SW480 (cell line): ENCODE measurements at places on chromosomes 3 and 15.

DNA sequence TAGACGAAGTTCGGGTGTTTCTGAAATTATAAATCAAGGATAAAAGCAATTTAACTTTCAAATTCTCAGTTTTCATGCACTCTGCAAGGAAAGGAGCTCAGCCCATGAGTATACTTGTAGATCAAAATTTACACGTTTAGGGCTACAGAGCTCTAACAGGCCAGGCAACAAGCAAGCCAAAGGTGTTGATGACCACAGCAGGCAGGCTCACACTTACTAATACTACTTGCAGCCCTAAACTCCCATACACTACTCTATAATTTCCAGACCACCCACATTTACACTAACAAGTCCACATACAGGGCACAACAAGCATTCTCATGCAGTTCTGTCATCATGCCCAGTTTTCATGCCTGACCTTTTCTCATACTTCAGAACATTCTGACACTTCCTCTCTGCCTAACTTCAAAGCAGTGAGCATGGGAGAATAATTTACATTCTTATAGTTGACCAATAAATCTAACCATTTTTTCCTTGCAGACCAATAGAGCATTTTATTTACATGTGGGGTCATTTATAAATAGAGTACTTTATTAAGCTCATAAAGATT is 124.7 kb upstream of the FRMD4B start:
- DNase-seq: no peak

DNA sequence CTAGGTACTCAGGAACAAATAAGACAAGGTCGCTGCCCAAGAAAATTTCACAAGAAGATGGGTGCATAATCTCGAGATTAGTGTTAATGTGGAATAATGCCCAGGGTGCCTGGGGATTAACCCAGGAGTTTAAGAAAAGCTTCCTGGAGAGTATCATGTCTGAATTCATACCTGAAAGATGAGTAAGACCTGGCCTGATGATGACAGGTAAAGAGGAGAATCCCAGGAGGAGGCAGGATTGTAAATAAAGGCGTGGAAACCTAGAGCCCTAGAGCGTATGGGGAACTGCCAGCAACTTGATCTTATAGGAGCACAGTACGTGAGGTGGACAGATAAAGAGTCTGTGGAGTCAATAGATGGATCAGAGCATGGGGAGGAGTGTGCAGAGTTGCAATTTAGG is 43.0 kb downstream of the ARRDC4 start:
- DNase-seq: peak; percentile 81

- DNase-seq: no peak
Observed at GRCh38 chr3:185649414-185649813, 63.3 kb downstream of the SENP2 start.

DNA sequence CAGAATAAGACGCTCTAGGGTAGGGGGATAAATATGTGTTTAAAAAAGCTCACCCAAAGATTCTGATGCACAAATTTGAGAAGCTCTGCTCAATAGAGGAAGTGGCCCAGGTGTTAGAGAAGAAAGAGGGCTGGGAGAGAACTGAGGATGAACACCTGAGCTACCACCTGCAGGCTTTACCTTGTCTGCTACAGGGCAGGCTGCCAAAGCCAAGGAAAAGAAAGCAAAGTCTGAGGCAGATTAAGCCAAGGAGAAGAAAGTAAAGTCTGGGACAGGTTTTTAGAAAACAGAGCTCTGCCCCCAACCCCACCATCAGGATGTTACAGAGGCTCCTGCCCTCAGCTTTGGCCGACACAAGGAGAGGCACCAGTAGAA is 92.9 kb downstream of the THRB start:
- DNase-seq: no peak

DNA sequence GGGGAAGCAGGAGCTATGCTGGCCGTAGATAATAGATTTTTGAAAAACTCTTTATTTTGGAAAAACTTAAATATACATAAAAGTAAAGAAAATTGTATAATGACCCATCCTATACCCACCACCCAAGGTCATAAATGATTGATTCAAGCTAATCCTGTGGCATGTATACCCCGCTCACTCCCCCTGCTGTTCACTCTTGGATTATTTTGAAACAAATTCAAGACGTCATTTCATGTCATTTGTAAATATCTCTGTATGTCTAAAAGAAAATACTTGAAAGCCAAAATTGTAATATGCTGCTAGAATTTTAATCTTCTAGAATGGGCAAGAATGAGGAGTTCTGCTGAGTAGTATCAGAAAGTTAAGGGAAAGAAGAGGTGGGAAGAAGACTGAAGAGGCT is 241.7 kb downstream of the FEZF2 start:
- no peak for DNase-seq
